Central memory CD8-positive, alpha-beta T cell (primary cell): ENCODE measurements at places on chromosomes 12 and 14.

DNA sequence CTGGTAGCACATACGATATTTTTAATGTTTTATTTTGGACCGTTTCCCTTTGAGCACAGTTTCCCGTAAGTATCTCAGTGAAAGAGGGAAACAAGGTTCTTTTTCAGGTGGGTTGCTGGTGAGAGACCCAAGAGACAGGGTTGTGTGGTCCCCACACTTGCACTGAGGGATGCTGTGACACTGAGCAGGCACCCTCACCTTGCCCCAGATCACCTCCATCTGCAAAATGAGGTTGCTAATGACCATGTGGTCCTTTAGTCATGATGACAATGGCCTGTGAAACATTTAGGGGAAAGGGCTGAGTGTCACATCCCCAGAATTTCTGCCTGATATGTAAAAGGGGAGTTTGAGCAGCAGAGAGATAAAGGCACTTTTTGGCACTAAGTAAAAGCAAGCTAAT, 4.3 kb downstream of the CCND2 start:
- DNase-seq: no peak

DNA sequence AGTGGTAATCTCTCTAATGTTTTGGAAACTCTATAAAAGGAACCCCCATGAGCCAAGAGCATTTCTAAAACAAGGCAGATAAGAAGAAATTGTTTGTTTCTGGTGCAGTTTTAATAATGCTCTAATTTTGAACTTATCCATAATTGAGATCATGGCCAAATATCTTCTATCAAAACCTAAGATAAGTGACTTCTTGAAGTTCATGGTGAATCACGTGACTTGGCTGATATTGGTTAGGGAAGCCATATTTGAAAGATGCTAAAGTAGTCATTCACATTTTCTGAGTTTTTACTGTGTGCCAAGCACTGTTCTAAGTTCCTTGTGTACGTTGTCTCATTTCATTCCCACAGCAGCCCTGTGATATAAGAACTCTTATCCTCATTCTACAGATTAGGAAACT, 157.9 kb downstream of the KICS2 start:
- no peak for DNase-seq

DNA sequence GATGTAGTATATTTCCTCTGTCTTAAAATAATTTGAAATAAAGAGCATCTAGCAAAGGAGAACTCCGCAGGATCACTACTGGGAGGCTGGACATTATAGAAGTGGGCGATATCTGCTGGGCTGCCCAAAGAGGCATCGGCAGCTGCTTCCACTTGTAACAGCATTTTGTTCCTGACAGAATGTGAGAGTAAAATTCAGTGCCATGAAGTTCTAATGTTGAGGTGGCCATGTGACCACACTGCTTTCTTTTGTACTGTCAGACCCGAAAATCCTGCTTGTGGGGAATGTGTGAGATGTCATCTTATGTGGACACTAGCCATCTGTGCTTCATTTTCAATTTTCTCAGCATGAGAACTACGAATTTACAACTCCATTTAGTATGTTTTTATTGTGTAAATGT, 151.9 kb downstream of the ACSS3 start:
- DNase-seq: no peak

DNA sequence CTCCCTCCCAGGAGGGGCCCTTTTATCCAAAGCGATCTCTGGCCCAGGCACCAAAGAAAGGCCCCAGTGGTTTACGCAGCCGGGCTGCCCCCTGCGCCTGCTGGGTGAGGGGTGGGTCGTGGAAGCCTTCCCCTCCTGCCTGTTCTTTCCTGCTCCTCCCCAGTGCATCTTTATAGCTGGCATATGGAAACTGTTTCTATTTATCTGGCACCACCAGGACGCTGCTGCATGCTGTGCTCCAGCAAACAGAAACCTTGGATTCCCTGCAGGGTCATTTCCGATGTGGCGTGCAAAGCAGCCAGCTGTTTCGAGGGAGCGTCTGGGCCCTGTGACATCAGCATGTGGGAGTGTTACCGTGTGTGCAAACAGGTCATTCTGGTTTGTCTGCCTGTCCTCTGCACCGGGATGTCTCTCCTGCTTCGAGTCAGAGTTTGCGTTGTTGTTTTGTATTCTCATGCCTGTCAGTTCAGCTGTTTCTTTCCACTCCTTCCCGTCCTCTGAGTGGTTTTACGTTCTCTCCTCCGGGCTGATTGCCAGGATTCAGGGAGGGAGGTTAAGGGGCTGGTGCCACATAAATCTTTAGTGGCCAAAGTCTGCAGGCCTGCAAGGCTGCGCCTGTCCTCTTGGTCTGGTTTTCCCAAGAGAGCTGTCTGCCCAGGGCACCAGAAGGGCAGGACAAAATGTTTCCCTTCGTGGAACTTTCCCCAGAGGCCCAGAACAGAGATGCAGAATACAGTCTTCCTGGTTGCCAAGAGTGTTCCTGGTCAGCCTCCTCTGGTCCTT, 24.6 kb downstream of the TPCN1 start:
- no peak for DNase-seq

DNA sequence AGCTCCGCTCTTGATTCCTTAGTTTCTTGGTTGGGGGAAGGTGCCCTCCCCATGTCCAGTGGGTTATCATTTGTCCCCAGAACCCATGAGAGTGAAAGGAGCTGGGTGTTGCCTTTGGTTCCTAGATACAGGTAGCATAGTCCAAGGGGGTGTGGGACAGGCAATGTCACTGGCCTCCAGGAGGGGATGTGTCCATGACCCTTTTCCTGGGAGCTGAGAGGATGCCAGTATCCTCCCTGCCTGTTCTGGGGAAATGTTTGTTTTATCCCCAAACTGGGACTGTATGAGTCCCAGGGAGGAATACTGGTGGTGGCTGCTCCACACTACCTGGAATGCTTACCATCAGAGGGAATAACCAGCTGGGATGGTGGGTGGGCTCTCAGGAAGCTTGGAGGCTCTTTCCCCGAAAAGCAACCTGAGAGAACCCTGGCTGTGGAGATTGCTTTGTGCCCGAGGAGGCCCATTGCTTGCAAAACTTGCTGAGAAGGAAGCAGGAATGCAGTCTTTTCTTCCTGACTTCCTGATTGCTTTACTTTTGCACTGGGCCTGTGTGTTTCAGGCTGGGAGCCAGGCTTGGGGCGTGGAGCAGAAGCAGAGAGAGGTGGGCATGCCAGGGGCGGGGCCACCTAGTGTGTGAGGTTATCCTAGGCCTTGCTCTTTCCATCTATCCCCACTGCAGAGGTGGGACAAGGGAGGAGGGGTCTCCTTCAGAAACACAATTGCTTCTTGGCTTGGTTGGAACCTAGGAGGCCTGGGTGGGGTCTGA, 715 bp upstream of the SLC10A1 start:
- DNase-seq: no peak

DNA sequence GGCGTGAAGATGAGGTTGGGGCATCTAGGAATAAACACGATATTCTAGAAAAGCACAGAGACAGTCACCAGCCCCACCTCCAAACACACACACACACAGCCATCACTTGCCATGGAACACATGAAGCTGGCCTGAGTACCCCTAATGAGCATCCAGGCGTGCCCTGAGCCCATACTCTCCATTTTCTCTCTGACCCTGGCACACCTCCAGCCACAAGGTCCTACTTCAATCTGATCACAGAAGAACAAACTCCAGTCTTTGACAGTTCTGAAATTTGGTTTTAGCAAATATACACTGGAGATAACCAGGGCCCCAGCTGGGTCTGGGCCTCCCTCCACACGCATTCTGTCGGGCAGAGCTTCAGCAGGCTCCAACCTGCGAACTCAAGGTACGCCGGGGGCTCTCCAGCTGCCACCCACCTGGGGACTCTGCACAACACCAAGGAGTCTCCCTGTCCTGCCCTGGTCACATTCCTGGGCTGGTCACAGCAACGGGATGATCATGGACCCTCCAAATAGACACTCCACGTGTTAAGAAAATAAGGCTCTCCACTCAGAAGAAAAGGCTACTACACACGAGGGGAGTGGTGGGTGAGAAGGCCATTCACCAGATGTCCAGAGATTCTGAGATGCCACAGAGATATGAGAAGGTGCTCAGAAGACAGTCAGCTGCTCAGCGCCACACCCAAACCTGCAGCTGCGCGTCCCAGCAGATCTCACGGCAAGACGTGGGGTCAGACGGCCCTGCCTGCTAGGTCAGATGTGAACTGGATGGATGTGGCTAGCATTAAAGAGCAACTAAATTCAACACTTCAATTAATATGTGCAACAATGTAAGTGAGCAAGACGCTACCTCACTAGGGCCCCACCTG, 57.0 kb upstream of the PNMA1 start:
- no peak for DNase-seq

- no peak for DNase-seq
Measured at GRCh38 chr14:32561520-32561919, 232.4 kb downstream of the AKAP6 start.

DNA sequence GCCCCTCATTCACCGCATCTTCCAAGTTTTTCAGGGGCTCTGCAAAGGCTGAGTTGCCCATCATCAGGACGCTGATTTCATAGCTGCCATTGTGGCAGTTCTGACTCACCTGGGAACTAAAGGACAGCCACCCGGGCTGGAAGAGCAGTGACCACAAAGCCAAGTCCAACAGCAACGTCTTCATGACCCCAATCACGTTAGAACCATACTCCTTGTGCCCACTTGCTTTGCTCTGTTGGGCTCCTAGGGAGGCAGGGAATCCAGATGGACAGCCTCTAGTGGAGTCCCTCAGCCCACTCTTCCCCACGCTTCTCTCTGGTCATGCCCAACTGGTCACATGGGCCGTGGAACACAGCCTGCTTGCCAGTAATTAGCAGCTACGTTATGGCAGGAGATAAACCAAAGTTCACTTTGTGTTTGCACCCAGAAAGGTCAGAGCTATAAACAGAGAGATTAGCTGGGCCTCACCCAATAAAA, at the start of gene GUCY2C:
Gene GUCY2C (minus strand): TSS at position 335 of the 477 bp plus-strand sequence. CDS start 151 bp downstream, at position 184.
- DNase-seq: no peak

DNA sequence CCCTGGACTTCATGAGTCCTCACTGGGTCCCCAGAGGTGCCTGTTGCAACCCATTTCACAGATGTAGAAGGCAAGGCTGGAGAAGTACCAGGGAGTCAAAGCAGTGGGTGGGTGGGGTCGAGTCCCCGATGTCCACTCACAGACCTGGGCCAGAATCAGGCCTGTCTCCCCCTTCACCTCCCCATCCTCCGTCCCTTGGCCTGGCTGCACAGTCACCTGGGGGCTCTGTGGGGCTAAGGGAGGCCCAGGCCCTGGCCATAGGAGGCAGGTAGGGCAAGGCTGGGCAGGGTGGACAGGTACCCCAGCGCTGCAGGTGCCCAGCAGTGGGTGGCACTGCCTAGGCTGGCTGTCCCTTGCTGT, 29.5 kb downstream of the RTL1 start:
- no peak for DNase-seq

DNA sequence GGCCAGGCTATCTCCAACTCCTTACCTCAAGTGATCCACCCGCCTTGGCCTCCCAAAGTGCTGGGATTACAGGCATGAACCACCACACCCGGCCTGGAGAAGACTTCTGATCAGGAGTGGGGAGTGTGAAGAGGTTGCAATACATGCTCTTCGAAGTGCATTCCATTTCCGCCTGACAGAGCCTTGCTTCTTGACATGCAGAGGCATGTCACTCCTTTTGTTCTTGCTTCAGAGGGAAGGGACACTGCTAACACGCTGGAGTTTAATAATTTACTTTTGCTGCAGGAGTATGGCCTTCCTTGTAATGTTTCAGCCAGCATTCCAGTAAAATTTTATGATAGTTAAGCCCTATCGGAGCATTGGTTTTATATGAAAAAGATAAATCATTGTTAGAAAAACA, 74.9 kb downstream of the SLC25A47 start:
- no peak for DNase-seq

DNA sequence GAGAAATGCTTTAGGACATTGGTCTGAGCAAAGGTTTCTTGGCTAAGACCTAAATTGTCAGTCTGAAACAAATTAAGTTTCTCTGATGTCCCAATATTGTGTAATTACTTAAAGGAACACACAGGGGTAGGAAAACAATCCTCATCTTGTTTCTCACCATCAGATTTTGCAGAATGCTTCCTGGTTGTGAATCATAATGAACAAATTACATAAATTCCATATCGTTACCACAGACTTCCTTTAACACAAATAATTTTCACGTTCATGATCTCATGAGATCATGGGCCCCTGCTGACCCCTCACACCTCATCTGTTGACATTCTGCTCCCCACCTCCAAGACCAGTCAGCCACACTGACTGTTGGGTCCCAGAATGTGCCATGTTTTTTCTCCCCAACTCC, 194.1 kb downstream of the MON2 start:
- no peak for DNase-seq

DNA sequence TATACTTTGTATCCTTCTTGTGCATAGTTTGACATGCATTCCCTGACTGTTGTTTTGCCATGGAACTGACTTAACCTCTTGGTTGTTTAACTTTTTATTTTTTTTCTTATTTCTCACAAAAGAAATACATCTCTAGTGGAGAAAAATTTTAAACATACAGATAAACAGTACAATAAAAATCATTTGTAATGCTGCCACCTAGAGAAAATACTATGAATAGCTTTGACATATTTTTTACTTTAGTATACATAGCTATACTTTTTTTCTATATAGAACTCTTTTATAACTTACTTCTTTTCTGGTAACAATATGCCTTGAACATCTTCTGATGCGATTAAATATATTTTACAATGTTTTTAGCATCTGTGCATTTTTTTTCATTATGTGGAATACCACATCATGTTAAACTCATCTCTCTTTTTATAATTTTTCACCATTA, 184.5 kb downstream of the AKAP6 start:
- no peak for DNase-seq
